Sciatic nerve (tissue), 2 donors: ENCODE measurements at places on chromosomes 7 and 10.

GRCh38 chr10:108673741-108674140 lies 1249.6 kb downstream of the XPNPEP1 start:
- no peak for DNase-seq

DNA sequence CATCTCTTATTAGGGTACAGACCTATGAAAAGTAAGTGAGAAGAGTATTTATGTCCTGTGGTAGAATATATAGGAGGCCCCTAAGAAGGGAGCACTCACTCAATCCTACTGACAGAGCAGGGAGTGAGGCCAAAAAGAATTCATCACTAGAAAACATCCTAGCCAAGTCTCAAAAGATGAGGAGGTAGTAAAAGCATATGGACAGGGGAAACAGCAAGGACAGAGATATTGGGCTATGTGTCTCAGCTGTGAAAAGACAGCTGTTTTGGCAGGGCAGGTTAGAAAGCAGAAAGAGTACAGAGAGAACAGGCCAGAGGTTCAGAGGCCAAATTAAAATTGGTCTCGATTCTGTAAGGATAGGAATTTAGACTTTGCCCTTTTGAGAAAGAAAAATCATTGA lies 548.3 kb upstream of the ANKRD30A start:
- DNase-seq = no peak

GRCh38 chr10:727162-727790 lies 37.8 kb upstream of the DIP2C start:
- DNase-seq = no peak

DNA sequence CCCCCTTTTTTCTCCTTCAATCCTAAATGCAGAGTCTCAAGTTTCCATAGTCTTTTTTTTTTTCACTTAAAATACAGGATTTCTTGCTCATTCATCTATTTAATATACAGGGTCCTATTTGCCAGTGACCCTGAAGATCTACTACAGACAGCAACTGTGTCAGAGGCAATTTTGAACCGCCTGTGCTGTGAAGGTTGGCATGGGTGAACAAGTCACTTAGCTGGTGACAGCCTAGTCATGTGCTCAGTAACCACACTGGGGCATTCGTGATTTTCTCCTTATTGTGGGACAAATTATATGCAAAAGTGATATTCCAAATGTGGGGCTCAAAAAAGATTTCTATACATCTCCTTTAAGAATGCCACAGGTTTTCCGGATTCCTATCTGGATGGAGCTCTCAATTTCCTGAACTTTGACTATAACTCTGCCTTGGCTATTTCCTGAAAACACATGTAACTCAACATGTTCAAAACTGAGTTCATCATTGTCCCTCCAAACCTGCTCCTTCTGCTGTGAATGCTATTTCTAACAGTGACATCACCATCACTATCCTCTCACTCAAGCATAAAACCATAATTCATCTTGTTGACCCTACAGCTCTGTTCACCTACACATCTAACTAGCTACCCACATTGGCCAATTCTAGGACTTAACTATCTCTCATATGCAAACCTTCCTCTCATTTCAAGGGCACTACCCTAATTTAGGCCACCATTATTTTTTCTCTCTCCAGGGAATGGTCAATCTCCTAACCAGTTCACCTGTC lies 36.7 kb downstream of the CDK6 start:
- no peak for DNase-seq

GRCh38 chr7:157139111-157139809 lies 534 bp downstream of the UBE3C start:
- DNase-seq = peak; percentile 72

- no peak for DNase-seq
Observed at GRCh38 chr7:111388016-111388415, 174.3 kb downstream of the IMMP2L start.

GRCh38 chr7:28069807-28070206 lies 110.8 kb downstream of the JAZF1 start:
- peak; percentile 75 for DNase-seq

DNA sequence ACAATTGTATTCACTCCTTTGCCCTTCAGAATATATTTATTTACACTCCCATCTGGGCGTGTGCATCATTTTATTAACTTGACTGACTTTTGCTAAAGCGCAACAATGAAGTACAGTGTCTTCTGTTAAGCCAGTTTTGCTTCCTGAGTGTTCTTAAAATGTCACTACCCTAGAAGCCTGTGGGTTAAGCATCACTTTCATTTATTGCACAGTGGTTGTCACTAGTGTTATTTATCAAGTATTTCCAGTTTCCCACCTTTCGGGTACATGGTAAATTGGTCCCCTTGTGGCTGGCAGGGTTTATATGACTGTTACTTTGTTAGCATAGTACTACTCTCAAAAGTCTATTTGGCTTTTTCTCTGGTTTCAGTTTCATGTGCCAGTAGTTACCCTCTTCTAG lies 3.3 kb downstream of the HILPDA start:
- DNase-seq = no peak

DNA sequence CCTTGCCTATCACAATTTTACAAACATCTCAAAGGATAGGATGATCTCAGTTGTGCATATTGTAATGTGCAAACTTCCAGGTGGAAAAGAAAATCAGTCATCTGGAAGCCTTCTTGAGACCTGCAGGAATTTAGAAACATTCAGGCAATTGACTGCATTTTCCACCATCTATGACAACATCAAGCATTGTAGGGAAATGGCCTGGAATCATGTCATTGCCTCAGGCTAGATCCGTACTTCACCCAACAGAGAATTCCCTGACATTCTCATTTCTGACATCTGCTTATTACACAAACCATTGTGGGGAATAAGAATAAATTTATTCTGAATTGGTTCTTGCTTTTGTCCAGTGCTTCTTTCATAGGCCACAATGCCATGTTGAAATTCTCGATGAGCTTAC lies 124.9 kb upstream of the NPVF start:
- DNase-seq = no peak

GRCh38 chr10:66353422-66353821 lies 572.4 kb upstream of the LRRTM3 start:
- no peak for DNase-seq

GRCh38 chr10:128588402-128588801 lies 462.2 kb upstream of the MKI67 start:
- DNase-seq = no peak

DNA sequence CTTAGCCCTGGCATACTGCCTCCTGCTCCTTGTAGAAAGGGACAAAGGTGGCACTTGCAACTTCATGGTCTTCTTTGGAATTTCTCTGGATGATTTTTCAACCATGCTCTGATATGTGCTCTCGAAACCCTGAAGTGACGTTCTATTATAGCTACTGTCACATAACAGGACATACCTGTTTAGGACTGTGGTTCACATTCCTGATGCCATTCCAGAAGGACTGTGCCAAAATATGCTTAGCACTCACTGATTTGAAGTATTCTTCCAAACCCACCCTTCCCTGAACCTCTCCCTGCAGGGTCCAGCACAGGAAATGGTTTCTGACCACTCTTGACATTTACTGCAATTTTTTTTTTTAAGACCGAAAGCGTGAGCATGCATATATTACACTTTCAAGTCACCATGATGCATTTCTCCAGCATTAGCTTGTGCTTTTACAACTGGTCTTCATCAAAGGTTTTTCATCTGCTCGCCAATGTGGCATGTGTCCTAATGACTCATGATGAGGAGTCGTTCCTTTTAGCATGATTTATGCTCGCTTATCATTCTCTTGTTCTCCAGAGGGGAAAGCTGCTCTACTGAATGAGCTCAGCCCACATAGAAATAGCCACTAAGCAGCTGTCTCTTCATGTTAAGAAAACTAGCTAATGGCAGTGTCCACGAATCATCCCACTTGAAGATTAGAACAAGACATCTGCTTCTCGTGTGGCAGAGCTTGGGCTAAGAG lies 135.2 kb downstream of the ADAM12 start:
- DNase-seq = no peak
